ENCODE measurements at places on chromosomes 5 and 9.

DNA sequence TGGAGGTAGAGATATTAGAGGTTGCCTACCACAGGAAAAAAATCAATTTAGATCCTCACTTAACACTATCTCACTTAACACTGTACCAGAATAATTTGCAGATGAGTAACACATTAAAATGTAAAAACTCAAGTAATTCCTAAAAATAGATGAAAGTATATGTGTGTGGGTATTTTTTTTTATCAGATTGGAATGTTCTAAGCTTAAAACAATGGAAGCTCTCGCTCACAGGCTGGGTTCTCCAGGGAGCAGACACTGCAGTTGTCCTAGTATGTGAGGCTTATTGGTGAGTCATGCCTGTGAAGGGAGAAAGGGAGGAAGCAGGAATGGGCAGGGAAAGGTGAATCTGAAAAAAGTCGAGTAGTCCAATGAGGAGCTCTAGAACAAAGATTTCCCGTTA lies 181.3 kb upstream of the ZNF608 start:
- no peak for DNase-seq

DNA sequence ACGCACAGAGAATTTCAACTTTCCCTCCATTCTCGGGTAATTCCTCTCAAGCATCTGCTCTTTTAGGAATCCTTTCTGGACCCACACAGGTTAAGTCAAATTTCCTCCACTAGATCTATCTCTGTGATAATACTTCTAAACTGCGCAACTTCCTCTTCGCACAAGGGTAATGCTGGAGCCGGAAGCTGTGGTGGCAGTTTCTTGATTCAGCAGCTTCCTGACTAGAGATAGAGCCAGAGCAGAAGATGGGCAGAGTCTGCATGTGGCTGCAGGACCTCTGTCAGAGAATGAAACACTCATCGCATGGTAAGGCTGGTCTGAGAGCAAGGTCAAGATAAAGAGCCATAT lies 11.1 kb upstream of the CDC42SE2 start:
- DNase-seq, result peak; percentile 74

DNA sequence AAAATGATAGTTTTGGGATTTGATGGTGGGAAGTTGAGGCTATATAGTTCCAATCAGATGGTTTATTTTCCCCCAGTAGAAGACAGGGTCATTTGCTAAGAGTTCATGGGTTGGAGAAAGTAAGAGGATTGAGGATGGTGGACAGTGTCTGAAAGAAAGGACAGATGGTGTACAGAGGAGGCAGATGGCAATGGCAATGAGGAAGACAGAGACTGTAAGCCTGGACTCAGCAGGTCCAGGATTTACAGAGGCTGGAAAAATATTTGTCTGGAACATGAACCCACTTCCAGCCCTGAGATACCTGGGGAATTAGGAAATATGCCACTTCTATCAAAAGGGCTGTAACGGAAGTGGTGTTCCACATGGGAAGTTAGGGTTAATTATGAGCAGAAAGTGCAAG lies 84.5 kb downstream of the PCSK1 start:
- DNase-seq, result no peak

GRCh38 chr5:52830650-52831049 lies 42.9 kb downstream of the ITGA1 start:
- no peak for DNase-seq

GRCh38 chr5:175494264-175495183 lies 16.2 kb downstream of the SFXN1 start:
- no peak for DNase-seq

- no peak for DNase-seq
Measured at GRCh38 chr9:95640336-95640735, 123.6 kb upstream of the PTCH1 start.

GRCh38 chr9:5900622-5901021 lies 9.9 kb downstream of the MLANA start:
- DNase-seq, result no peak

GRCh38 chr9:86093788-86094555 lies 5.4 kb downstream of the GOLM1 start:
- DNase-seq, result no peak

GRCh38 chr9:15369238-15369637 lies 53.4 kb upstream of the SNAPC3 start:
- no peak for DNase-seq

GRCh38 chr5:59351076-59351794 lies 542.3 kb downstream of the PDE4D start:
- DNase-seq, result no peak

- DNase-seq, result no peak
Measured at GRCh38 chr5:138706655-138707480, 46.4 kb upstream of the CTNNA1 start.

- no peak for DNase-seq
Measured at GRCh38 chr5:10077791-10078545, 171.7 kb downstream of the ATPSCKMT start.

DNA sequence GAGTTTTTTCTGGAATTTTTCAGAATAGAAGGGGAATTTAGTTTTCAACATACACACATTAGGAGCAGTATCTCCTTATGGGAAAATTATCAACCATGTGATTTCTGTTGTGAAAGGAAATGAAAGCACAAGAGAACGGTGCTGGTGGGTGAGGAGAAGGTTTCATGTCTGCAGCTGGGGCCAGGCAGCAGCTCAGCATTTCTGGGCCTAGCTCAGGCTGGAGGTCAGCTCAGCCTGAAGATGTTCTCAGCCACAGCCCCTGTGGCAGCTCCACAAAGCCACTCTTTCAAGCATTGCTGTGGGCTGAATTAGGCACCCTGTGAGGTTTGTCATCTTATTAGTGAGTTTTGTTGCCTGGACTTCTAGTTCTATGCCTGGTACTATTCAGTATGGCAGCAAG lies 90.3 kb downstream of the DIRAS2 start:
- DNase-seq, result no peak

GRCh38 chr9:28050046-28050445 lies 476.8 kb upstream of the C9orf72 start:
- DNase-seq, result no peak

- DNase-seq, result no peak
Measured at GRCh38 chr5:37631939-37632338, 207.9 kb downstream of the GDNF start.

- no peak for DNase-seq
Measured at GRCh38 chr5:180026320-180026719, 45.2 kb downstream of the RNF130 start.

- no peak for DNase-seq
Measured at GRCh38 chr5:174775081-174775480, 50.7 kb downstream of the MSX2 start.

DNA sequence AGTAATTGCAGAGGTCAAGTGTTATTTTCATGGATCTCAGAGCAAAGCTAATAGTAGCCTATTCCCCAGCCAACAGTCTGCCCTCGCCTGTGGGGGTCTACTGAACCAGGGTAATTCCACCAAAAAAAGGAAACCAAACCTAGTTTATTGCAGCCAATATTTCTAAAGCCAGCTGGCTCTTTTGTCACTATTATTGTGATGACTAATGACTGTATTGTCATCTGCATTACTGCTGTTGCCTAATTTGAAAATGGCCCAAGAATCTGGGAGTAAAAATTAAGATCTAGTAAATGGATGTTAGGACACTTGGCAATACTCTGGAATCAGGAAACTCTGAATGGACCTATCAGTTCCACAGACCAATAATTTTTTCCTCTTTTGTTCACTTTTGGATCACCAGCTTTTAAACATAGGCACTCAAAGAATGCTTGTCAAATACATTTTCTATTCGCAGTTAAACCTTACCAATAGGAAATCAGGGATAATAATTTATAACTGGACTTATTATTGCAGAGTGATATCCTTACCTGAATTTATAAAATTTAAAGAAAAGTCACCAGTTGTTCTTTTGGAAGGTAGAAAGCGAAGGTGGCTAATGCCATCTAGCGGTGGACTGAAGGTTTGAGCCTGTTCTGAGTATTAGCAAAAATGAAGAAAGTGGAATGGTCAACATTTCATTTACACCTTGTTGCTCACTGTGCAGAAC lies 69.2 kb downstream of the SYK start:
- peak; percentile 20 for DNase-seq

GRCh38 chr9:122200960-122201595 lies 27.7 kb downstream of the LHX6 start:
- no peak for DNase-seq

- DNase-seq, result no peak
Measured at GRCh38 chr9:19255112-19255511, 24.6 kb downstream of the DENND4C start.

DNA sequence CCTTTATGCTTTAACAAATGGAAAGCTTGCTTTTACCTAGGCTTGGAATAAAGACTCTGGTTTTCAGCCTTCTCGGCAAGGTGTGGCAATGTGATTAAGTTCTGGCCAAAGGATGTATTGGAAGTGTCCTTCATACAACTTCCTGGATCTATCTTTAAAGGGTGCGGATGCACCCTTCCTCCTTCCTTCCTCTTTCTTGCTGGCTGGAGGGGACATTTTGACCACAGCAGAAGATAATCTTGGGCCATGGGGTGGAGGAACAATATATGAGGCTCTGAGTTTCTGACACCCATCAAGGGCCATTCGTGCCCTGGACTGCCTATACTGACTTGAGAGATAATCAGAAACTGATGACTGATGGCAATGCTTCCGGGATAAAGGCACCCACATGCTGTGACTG lies 145.7 kb downstream of the ACER2 start:
- no peak for DNase-seq
